A172 (cell line): ENCODE measurements at places on chromosomes 3 and 15. TPM values are rescaled to one million over a fixed set of nuclear protein-coding genes. Genes with fewer than 3 reads are reported as not detected.

MOBP gene
- total RNA-seq = not detected in 2 replicates

- no peak for DNase-seq
Observed at GRCh38 chr3:126557415-126557745, 1.4 kb downstream of the C3orf22 start.

- no peak for DNase-seq
Observed at GRCh38 chr3:102712896-102713295, 278.1 kb downstream of the ZPLD1 start.

- peak; percentile 55 for DNase-seq
Observed at GRCh38 chr3:65833761-65834505, 204.8 kb downstream of the MAGI1 start.

WDR93 gene
- 0.17 TPM in 1 of 2 replicates, not detected in the other for total RNA-seq

DNA sequence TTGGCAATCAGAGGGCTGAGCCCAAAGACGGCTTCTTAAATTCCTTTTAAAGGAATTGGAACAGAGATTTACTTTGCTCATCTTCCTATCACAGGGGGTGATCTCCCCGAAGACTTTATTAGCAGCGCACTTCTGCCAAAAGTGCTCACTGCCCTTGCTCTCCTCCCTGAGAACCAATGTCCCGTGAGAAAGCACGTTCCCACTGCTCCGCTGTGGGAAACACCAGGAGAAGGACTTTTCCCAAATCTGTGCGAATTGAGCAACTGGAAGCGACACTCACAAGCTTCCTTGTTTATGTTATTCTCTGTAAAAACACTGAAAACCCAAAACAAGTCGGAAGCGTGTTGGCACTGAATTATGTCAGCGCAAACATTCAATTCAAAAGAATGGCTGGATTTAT is 670.8 kb upstream of the NR2F2 start:
- no peak for DNase-seq

DNA sequence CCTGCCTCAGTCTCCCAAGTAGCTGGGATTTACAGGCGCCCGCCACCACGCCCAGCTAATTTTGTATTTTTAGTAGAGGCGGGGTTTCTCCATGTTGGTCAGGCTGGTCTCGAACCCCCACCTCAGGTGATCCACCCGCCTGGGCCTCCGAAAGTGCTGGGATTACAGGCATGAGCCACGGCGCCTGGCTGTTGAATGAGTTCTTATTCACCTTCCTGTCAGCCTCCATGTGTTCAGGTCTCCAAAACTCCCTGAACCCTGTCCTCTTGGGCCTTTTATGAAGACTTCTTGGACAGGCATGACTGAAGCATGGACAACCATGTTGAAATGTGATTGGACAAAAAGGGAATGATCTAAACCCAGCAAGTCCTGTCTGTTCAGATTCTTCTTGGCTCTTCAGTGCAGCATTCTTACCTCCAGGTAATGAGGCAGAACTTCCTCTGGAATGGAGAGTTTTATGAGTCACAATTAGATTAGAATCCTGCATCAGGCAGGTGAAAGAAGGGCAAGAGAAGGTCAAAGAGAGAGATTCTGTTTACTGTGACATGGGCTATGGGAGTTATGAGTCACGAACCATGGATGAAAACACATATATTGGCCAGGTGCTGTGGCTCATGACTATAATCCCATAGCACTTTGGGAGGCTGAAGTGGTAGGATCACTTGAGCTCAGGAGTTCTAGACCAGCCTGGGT is 23.1 kb upstream of the EIF4A2 start:
- DNase-seq = peak; percentile 57

- peak; percentile 23 for DNase-seq
Observed at GRCh38 chr15:77031376-77032050, 36.6 kb downstream of the PSTPIP1 start.

GRCh38 chr3:30775040-30775439 is 119.4 kb downstream of the GADL1 start:
- DNase-seq = no peak

MORC1 gene
- total RNA-seq = not detected in 2 replicates

GRCh38 chr15:36622197-36622795 is 42.9 kb downstream of the CDIN1 start:
- no peak for DNase-seq

- no peak for DNase-seq
Observed at GRCh38 chr3:49761661-49762060, 24.7 kb downstream of the IP6K1 start.

DNA sequence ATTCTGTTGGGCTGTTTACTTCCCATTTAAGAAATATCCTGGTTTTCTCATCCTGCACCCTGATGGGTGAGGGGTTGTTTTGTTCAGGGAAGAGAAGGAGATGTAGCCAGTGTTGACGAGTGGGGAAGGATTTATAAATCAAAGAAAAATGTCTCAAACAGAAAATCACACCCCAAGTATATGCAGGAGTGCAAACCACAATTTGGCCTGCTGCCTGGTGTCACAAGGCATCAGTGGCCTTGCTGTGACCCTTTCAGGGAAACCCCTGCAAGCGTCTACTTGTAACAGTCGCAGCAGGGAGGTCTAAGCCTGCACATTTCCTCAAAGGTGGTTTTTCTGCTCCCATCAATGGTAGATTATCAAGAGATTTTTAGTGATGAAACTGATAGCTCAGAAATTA is 132.6 kb upstream of the LRRN1 start:
- peak; percentile 55 for DNase-seq

TLR9 gene
- total RNA-seq = not detected in 2 replicates

- DNase-seq = no peak
Observed at GRCh38 chr15:98999233-98999632, 8.4 kb downstream of the PGPEP1L start.

GRCh38 chr3:155553326-155553725 is 191.5 kb downstream of the PLCH1 start:
- no peak for DNase-seq

- DNase-seq = no peak
Observed at GRCh38 chr3:47112997-47113396, 50.9 kb downstream of the SETD2 start.

UBE3A gene
- 49.0 and 54.4 TPM in 2 replicates for total RNA-seq

- DNase-seq = peak; percentile 68
Observed at GRCh38 chr15:84725001-84725491, 9.1 kb upstream of the SEC11A start.

GRCh38 chr15:61155741-61156700 is 73.1 kb downstream of the RORA start:
- DNase-seq = no peak

CYP1A2 gene
- not detected in 2 replicates for total RNA-seq

DNA sequence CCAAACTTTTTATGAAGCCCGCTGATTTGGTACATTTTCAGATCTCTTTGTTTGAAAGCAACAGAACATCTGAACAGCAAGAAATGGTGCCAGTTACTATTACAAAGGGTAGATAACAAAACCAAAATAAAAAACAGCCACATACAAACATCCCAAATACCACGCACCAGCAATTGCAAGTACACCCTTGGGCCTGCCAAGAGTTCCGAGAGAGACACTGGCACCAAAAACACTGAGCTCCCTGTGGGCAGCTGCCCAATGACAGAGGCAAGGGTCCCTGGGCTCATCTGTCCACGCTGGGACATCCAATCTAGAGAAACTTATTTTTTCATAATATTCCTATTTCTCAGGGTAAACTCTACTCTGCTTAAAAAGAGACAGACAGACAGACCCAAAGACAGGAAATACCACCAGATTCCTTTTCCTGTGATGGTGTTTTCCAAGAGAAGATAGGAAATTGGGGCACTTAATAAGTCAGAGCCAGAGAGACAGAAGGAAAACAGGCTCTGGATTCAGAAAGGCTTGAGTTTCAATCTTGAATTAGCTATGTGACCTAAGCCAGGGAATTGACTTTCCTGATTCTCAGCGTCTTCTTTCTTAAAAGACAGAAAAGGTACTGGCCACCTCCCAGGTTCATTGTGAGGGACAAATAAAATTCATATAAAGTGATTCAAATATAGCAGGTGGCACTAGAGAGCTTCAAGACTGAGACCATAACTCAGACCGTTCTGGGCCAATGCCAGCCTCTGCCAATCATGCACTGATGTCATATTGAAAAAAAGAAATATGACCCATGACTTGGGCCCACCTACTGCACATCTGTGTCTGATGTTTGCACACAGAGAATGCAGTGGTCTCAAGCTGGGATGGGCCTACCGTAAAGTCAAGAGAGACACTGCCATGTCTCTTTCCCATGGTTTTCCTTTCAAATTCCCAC is 61.3 kb downstream of the FOXP1 start:
- DNase-seq = no peak

GRCh38 chr3:141108039-141108438 is 56.9 kb downstream of the SPSB4 start:
- DNase-seq = no peak

- DNase-seq = no peak
Observed at GRCh38 chr3:50536471-50537180, 30.9 kb downstream of the C3orf18 start.

GRCh38 chr3:111859061-111859973 is at the start of gene PHLDB2:
PHLDB2 (plus strand) TSS chr3:111859265; CDS start chr3:111884078, 24,813 bp downstream.
- peak; percentile 61 for DNase-seq

- DNase-seq = no peak
Observed at GRCh38 chr3:124639406-124640237, 90.6 kb upstream of the UMPS start.

TRIM71 gene
- total RNA-seq = under 0.01 and 0.05 TPM in 2 replicates

GRCh38 chr3:144496141-144496835 is 524.7 kb downstream of the DIPK2A start:
- no peak for DNase-seq

WNT5A gene
- total RNA-seq = 10.1 and 15.6 TPM in 2 replicates

DNA sequence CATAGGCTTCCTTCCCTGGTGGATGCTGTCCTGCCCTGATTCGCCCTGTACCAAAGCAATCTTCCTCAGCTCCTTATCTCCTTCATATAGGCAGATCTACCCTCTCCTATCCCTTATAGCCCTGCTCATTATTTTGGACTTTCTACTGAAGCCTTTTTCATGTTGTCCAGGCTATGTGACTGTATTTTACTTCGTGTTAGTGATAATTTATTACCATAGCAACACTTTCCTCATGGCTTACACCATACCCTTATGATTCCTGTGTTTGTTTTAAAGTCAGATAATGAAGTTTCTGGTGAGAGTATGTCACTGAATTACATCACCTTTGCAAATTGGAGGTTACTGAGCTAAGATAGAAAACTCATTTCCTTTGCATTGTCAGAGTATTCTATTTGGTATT is 352.6 kb downstream of the NLGN1 start:
- no peak for DNase-seq

DNA sequence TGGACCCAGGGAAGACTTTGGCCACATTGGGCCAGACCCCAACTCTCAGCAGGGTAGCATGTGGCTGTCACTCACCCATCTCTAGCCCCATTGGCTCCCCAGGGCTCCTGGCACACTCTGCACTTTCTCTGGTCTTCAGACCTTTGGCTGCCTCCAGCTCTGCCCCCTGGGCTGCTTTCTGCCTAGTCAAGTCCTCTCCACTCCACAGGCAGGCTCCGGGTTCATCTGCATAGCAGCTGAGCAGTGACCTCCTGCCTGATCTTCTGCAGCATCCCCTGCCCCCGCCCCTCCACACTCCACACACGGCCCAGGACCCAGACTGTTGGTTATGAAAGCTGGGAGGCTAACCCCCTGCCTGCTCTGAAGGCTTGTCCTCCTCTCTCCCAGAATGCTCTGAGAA is 8.4 kb upstream of the C15orf39 start:
- DNase-seq = no peak

DNA sequence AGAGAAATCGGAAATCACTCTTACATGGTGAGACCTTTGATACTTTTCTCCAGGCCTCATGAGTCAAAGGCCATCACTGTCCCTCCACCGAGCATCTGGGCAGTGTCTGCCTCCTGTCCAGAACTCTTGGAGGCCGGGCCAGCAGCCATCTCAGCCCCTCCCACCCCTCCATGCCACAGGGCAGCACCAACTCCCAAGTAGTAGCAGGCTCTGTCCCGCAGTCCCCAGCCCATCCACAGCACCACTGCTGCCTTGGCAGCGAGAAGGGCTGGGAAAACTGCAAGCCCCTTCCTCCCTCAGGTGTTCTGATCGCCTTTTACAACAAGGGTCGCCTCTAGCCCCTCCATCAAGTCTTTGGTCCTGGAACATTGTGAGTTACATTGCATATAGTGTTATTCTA is 5.5 kb downstream of the LYSMD4 start:
- no peak for DNase-seq

TRPM1 gene
- 0.05 TPM in 1 of 2 replicates, not detected in the other for total RNA-seq

- peak; percentile 36 for DNase-seq
Observed at GRCh38 chr3:152120601-152121269, 148.0 kb upstream of the MBNL1 start.

GRCh38 chr3:98806521-98806920 is 43.4 kb downstream of the ST3GAL6 start:
- DNase-seq = no peak

DNA sequence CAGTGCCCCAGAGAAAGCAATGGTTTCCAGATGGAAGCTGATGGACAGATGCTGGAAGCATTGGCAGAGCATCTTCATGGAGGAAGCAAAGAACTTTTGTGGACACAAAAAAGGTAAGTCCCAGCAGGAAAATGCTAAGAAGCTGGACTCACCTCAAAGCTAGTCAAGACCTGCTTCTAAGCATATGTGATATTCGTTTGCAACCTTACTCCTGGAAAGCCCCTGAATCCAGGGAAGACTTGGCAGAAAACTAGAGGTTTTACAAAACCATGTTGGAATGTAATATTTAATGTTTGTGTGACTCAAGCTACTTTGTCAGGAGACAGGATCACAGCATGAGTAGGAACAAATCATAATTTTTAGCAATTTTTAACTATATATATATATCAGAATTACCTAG is 288.2 kb downstream of the BCHE start:
- DNase-seq = no peak

- peak; percentile 14 for DNase-seq
Observed at GRCh38 chr3:183490653-183491052, 62.2 kb upstream of the MCF2L2 start.

DNA sequence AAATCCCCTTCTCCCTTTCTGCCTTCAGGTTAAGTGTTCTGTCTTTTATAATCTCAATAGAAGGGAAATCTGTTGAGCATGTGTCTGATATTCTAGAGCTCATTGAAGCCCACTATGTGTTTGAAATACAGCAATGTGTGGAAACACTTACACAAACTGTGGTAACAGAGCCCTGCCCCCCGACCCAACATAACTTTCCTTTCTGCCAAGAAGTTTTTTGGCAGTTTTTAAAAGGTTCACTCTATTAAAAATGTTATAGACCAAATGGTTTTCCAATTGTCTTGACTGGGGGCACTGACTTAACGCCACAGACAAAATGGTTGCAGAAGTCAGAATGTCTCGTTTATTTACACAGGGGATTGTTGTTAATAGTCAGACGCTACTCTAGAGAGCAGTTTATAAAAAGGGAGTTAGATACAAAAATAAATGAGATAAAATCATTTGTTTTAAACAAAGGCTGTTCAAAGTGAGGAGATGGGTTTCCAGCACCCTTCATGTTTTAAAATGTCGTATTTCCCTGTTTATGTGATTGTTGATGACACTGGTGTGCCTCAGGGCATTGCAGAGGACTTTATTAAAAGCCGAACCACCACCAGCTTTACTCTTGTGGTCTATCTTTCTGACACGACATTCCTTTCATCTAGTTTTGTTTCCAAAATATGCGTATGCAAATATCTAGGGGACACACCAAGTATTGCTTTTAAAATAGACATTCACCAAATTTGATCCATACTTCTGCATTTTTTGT is 26.7 kb upstream of the GREM1 start:
- no peak for DNase-seq
